ENCODE measurements at places on chromosomes 7 and 10.

DNA sequence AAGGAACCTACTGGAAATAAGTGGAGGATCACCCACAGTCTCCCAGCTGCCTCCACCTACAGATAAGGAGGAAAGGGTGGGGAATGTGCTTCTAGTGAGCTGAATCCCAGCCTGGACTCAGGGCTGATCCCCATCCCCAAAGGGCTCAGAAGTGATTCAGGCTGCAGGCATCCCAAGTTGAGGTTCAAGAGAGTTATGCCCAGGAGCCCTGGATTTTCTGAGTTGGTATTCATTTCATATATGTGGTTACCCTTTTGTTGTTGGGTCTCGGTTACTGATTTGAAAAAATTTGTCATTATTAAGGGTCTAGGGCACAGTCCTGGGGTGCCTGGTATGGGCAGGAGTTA lies 30.0 kb upstream of the SRGN start:
- DNase-seq = no peak

DNA sequence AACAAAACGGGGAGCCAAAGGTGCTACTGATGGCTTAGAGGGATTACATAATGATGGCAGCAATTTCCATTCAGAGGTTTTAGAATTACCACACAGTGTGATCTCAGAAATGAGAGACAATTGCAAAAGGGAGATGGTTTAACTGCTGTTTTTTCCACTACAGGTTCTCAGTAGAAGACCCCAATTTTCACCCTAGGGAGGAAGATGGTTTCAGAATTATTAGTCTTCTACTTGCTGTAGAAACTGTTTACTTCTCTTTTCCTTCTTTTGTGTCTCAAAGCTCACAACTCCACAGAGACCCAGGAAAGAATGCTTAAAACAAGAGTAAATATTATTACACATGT lies 226.5 kb downstream of the INHBA start:
- no peak for DNase-seq

- DNase-seq = no peak
Measured at GRCh38 chr10:110171032-110171431, 36.4 kb upstream of the MXI1 start.

DNA sequence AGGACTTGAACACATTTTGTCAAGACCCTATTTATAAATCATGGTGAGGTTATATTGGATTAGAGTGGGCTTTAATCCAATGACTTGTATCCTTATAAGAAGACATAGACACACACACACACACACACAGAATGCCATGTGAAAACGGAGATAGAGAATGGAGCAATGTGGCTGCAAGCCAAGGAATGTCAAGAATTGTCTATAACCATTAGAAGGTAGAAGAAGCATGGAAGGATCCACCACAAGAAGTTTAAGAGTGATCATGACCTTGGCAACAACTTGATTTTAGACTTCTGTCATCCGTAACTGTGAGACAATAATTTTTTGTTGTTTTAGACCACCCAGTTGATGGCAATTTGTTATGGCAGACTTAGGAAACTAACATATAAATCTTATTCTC lies 514.2 kb downstream of the TFEC start:
- no peak for DNase-seq

GRCh38 chr10:99329554-99330346 lies 594 bp downstream of the CNNM1 start:
- DNase-seq = no peak

GRCh38 chr7:5699467-5700384 lies 81.7 kb downstream of the RNF216 start:
- no peak for DNase-seq

DNA sequence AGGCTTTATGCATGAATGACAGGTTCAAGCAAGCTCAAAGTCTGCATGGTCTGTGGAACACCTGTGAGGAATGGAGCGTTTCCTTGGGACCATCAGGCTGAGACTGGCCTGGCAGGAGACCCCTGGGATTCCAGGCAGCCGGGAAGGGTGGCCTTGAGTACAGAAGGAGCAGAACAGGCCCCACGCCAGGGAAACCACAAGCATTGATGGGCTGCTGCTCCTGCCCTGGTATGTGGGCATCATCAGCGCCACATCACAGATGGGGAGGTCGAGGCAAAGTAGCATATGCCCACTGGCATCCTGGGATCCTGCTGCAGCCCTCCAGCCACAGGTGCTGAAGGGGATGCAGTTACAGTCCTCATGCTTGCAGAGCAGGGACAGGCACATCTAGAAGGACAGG lies 40.9 kb downstream of the ANTXRL start:
- DNase-seq = no peak

DNA sequence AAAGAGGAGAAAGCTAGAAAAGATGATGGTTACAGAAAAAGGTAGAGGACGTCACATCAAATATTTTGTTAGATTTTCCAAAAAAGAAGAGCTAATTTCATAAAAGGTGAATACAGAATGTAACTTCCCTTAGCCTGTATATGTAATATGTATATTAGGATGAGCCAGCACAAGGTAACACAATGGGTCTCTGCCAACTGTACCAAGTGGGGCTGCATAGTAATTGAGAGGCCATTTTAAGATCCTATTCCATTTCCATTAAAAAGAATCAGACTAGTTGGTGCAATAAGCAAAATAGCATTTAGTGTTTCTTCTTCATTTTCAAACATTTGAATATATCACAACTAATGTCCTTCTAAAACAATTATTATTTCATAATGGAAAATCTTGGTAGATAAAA lies 134.6 kb downstream of the SEMA3A start:
- no peak for DNase-seq

- DNase-seq = no peak
Measured at GRCh38 chr10:35992107-35992506, 350.0 kb upstream of the FZD8 start.

- no peak for DNase-seq
Measured at GRCh38 chr7:24566274-24566673, 7.0 kb upstream of the PALS2 start.

DNA sequence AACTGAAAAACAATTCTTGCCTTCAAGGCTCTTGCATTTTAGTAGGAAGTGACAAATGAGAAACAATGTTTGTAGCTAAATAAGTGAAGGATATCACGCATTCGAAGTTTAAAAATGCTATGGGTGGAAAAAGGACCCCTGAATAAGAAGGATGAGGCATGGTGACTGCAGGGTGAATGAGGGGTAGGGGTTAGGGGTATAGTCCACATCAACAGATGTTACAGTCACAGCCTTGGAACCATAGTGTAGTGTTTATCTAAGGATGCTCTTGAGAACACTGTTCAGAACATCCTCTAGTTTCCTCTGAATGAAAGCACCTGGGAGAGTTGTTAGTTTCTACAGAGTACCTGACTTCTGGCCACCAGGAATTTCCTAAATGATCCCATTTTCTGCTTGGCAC lies 157.0 kb downstream of the RELN start:
- no peak for DNase-seq

DNA sequence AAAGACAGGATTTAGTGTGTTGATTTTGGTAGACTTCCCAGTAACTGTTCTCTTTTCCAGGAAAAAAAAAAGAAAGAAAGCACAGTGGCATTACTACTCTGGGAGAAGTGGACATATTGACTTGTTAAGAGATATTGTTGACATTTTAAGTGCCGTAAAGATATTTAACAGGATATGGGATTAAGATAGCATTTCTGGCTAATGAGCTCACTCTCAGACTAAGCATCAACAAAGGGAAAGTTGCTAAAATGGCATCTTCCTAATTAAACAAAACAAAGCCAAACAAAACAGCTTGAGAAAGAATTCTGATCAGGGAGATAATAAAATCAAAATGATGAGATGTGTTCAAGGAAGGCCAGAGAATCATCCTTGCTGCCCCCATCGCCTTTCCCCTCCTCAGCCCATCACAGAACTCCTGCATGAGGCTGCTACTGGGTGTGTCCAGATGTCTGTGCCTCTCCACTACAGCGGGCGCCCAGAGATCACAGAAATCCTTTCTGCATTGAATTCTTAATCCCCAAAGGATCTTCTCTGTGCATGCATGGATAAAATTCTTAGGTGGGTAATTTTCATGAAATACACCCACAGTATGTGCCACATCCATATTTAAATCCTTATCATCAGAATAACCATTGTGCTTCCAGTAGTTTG lies 270.5 kb downstream of the POU6F2 start:
- no peak for DNase-seq

DNA sequence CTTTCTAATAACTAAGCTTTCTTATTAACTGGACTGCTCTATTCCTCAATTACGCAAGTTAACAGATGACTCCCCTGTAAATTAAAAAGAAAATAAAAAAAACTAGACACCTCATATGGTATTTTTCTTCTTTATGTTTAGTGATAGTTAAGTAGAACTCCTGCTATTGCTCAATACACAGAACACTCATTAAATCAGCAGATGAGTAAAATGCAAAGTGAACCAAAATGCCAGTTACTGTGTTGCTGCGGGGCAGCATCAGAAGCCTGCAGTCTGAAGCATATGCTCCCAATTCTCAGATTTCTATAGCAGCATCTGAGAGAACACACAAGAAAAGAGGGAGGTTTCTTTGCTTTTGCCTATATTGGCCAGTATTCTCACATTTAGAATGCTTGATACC lies 28.4 kb downstream of the CDK6 start:
- DNase-seq = no peak

DNA sequence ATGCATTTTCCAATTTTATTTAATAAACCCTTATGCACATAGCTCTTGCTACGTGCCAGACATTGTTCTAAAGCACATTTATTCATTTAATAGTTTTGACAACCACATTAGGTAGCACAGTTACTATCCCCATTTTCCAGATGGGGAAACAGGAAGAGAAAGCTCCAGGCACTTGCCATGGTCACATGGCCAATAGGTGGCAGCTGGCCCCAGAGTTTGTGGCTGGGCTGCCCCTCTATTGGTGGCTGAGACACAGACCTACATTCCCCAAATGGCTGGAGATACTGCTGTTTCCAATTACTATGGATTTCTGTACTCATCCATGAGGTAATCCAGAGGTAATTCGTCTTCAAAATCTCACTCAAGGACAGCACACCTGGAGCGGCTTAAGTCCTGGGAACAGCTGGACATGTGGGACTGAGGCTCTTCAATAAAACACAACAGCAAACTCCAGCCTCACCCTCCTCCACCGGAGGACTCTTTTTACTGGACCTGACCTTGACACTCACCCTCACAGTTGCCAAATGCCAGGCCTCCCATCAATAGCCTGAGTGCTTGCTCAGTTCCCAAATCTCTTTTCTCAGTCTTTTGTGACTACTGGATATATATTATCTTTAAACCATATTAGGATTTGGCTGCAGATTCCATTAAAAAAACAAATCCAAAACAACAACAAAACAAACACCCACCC lies 106.1 kb downstream of the CLEC2L start:
- DNase-seq = no peak

DNA sequence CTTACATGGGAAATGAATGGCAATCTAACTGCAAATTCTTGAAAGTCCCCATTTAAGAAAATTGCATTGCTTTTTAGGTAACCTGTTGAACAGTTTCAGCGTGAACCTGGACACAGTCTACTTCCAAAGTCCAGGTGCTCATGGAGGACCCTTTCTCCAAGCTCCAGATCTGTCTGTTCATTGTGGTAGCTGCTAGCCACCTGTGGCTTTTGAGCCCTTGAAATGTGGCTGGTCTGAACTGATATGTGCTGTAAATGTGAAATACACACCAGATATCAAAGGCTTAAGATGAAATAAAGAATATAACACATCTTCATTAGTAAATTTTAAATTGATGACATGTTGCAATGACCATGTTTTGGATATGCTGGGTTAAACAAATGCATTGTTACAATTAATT lies 4.2 kb downstream of the CACNB2 start:
- no peak for DNase-seq

GRCh38 chr10:109202111-109202510 lies 721.2 kb downstream of the XPNPEP1 start:
- DNase-seq = no peak

GRCh38 chr10:101031796-101032636 lies 982 bp downstream of the SFXN3 start:
- DNase-seq = peak; percentile 87

DNA sequence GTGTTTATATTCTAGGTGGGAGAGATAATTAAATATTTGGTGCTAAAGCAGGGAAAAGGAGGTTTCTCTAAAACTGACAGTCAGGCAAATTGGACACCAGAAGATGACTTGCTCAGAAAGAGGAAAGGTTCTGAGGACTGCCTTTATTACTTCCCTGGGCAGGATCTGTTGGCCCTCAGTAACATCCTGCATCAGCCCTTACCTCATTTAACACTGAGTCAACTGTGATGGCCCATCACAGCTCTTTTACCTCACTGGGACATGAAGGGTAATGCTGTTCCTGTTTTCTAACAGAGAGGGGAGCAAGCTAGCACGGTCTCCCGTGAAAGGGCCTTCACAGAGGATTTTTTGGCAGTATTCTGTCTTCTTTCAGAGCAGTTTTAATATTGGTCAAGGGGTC lies 12.0 kb downstream of the PPP1R17 start:
- peak; percentile 82 for DNase-seq

DNA sequence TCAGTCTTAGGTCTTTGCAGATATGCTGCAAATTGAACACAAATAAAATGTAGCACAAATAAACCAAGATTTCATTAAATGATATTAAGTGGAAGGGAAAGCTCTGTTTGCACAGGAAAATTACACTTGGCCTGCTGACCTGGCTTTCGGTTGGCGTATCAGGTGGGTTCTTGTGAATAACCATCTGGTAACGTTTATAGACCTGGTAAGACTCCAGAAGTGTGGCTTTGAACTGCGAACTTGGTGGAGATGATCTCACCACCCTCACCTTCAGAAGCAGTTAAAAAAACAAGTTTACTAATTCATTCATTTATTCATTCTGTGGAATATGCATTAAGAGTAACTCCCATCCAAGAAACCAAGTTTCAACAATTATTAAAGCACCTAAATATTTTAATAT lies 28.1 kb downstream of the ATE1 start:
- DNase-seq = no peak

DNA sequence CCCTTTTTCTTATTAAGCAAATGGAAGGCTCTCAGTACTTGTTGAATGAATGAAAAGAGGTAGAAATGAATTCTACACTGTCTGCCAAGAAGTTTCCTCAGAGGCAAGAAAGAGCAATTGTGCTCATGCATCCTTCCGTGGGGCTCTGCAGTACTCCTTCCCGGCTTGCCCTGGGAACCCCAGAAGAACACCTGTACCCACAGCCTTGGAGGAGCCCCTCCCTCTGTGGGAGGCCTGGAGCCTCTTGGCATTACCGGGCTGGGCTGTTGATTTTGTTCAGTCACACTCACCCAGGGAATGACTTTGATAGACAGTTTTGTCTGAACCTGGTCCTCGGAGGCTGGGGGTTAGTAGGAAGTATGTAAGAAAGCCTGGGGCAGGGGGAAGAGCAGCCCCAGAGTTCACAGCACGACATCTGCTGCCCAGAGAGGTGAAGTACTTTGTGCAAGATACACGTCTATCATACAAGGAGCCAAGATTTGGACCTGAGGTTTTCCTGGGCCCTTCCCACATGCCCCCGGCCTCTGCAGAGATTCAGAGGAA lies 134.8 kb upstream of the GDF10 start:
- DNase-seq = no peak

DNA sequence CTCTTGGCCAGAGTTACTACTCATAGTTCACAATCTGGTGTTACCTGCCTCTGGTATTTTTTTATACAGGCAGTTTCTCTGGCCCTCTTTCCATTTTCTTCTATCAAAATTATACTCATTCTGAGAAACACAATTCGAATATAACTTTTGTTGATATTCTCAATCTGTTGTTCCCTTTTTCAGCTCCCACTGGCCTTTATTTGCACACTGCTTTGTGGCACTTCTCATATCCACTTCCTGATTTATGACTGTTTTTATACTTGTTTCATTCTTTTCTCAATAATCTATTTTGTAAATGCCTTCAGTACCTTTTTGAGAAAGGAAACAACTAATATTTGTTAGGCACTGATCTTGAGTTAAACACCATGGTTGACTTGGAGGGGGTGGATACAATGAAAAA lies 93.8 kb upstream of the HDAC9 start:
- peak; percentile 54 for DNase-seq
